Stomach (tissue), 19 donors: ENCODE measurements at places on chromosomes 2 and 18.

DNA sequence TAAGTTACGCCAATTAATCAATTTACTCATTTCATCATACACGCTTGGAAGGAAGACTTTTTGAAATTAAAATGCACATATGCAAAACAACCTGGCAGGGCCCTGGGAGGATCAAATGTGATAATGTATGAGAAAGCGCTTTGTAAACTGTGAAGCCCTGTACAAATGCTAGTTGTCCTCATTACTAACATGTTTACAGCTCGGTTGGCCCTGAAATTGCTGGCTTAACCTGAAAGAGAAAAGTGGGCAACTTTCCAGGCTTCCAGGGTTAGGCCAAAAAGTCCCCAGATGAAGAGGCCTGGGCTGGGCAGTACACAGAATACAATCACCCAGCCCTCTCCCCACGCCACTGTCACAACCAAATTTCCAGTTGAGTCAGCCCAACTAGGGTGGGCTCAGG is 60.2 kb downstream of the DNMT3A start:
- no peak for DNase-seq

- DNase-seq, result no peak
Observed at GRCh38 chr2:120778244-120778643, 42.6 kb downstream of the GLI2 start.

DNA sequence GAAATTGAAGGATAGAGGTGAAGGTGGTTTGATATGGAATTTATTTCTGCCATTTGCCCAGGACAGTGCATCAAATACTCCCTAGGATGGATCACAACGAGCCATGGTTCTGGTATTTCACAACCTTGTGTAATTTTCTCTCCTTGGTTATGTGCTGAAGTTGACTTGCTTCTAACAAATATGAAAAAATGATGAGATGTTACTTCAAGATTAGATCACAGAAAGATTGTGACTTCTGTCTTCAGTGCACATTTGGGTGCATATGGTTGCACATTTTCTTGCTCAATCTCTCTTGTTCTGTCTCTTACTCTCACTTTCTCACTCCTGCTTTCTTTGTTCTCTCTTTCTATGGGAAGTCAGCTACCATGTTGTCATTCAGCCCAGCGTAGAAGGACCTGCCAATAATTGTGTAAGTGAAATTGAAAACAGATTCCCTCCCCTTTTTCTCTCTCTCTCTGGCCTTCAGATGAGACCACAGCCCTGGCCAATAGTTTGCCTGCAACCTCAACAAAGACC is 104.6 kb upstream of the RMDN2 start:
- DNase-seq, result no peak

DNA sequence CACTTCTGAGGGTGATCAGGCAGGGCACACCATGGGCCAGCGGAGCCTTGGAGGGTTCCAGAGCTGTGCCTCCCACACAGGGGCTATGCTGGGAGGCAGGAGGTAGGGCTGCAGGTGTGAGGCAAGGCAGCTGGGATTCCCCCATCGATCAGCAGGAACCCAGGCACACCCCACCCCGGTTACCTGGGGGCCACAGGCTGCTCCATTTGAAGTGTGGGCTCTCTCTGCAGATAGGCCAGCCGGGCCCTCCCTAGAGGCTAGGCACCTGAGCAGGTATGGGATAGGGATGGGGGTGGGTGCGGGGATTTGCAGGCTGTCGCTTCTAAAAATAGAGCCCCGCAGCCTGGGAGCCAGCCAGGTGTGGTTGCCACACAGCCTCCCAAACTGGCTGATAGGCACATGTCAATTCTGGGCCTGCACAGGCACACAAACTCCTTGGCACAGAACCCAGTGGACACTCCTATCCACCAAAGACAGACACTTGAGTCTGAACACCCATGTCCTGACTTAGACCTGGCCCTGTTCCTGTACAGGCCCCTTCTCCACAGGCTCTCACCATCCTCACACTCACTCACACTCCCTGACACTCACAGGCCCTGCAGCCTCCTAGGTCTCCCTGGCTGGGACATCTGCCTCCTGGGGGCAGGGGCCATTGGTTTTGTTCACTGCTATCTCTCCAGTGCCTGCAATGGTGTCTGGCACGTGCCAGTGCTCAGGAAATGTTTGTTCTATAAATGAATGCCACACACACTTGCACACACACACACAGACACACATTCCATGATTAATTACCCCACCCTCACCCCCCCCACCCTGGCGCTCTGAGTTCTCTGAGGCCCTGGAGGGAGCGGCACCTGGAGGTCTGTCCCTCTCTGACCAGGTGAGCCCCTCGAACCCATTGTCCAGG is 73.4 kb downstream of the ZFP36L2 start:
- DNase-seq, result peak; percentile 60

GRCh38 chr2:40158781-40159180 is 293.1 kb downstream of the SLC8A1 start:
- DNase-seq, result no peak

- peak; percentile 77 for DNase-seq
Observed at GRCh38 chr18:35756506-35757117, 175.1 kb downstream of the GALNT1 start.

DNA sequence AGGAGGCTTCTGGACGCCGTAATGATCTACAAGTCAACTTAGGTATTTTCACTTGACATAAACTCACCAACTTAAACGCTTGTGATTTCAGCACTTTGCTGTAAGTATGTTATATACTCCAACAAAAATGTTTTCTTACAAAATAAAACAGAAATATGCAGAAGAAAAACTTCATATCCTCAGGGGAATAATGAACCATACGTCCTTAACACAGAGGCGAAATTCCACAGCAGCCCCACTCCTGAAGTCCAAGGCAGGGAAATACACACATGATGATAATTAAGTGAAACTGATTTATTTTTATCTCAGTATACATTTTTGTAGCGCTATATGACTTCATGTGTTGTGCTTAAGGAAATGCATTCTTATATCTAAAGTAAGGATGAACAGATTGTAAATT is 335.4 kb upstream of the VWC2L start:
- DNase-seq, result no peak

- DNase-seq, result no peak
Observed at GRCh38 chr2:64295326-64296139, 151.3 kb upstream of the PELI1 start.

DNA sequence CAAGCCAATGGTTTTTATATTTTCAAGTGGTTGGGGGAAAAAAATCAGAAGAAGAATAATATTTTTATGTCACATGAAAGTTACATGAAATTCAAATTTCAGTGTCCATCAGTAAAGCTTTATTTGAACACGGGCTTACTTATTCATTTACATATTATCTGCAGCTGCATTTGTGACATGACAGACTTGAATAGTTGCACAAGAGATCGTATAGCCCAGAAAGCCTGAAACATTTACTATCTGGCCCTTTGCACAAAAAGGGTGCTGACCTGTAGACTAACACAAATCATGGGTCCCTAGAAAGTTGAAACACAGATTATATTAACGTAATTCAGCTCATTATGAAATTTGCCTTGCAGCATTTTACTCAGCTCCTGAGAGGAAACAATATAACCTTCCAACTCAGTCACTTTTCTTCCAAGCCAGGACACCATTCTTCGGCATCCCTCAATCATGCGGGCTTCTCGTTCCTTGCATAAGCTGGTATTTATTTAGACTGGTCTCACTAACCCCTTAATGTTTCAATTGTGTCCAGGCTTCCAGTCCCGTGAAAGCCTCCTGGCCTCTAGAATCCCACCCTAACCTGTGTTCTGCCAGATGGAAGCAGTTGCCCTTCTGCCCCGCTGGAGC is 402.7 kb downstream of the SETBP1 start:
- DNase-seq, result no peak

DNA sequence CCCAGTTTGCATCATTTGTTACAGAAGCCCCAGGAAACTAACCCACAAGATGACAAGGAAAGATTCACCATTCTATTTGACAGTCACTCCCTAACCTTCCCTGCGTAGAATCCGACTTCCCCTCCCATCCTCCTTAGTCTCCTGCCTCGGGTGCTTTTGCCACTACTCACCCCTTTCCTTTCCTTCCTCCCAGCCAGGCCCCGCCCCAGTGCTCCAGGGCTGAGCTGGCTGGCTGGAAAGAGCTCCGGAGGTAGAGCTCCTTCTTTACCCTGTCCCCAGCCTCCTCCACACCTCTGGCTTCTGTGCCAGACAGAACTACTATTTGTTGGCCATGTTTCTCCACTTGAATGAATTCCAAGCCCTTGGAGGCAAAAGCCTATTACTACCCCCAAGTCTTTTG is 317.6 kb upstream of the NCKAP5 start:
- DNase-seq, result peak; percentile 46

DNA sequence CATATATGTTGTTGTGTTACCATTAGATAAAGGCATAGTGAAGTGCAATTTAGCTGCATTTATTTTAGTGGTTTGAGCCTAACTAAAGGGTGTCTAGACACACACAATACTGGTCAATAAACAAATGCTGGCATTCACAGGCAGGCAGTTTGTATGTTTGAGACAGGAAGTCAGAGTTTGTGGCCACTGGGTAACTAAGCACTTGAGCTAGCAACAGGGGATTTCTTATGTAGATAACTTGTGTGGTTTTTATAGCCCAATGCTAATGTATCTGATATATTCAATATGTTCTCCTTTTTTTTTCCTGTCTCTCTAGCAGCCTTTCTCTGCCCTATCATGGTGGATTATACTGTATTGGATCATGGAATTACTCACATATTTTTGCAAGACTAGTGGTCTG is 38.1 kb downstream of the LRRTM4 start:
- no peak for DNase-seq

DNA sequence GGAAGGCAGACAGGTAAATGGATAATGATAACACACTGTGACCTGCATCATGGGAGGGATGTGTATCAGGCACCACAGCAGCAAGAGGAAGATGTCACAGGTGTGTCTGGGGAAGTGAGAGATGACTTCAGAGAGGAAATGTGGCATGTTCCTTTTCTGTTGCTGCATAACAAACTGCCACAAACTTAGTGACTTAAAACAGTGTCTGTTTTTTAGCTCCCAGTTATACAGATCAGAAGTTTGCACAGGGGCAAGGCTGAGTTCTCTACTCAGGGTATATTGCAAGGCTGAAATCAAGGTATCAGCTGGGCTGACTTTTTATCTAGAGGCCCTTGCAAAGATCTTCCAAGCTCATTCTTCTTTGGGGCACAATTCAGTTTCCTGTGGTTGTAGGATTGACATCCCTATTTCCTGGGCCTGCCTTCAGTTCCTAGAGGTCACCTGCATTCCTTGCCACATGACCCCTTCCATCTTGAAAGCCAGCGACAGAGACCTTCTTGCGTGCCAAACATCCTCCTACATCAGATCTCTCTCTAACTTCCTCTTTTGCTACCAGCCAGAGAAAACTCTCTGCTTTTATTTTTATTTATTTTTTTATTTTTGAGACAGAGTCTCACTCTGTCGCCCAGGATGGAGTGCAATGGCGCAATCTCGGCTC is 2.1 kb upstream of the MAP3K2 start:
- peak; percentile 44 for DNase-seq

DNA sequence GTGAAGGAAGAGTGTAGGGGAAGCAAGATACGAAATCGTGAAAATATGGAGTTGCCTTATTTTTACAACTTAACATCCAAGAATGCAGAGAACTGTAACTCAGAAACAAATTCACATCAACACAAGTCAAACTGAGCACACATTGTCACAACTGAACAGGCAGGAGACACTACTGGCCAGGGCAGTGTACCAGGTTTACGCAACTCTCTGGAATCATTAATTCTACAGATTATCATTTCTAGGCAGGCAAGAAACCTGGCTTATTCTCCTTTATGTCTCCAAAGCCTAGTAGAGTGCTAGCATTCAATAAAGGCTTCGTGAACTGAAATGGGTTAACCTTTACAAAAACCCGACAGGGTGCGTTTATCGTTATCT is 584 bp downstream of the COA5 start:
- no peak for DNase-seq
